Occipital lobe (tissue), 3 donors: ENCODE measurements at places on chromosomes 5 and 9.

- DNase-seq: no peak
Observed at GRCh38 chr5:132457371-132458225, 33.0 kb downstream of the IRF1 start.

DNA sequence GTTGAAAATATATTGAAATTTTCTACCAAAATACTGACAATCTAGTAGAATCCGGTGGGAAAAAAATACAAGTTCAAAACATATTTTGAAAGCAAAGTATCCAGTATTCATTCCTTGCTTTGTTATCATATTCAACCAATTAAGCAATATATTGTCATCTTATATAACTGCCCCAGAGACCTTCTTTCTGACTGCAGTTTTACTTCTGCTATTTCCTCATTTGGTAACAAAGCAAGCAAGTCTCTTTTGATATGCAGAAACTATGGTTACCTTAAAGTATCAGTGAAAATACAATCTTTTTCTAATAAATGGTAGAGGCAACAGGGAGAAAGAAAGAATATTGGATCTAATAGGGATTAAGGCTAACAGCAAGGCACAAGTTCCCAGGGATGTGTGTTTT, 663.7 kb upstream of the MEF2C start:
- no peak for DNase-seq

- DNase-seq: no peak
Observed at GRCh38 chr5:73174100-73174815, 1.3 kb downstream of the TMEM174 start.

GRCh38 chr5:98776066-98776705, 2.7 kb downstream of the RGMB start:
- no peak for DNase-seq

DNA sequence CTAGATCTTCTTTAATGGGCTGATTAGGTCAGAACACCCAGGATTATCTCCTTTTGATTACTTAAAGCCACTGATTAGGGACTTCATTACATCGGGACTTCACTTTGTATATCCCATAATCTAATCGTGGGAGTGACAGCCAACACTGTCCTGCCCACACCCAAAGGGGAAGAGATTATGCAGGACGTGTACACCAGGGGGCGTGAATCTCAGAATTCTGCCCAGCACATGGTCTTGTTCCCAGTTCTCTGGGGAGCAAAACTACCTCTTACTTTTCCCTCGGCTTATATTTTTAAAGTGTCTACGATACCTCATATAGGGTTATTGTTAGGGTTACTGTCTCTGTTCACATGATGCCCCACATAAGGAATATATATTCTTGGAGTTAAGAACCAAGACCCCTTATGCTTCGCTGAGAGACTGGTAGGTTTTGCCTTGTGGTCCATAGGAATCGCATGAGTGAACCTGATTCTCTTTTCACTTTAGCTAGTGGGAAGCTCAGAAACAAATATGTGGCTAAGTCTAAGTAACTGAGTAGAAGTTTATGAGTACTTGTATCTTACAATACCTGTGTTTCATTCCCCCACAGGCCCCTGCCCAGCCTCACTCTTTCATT, 192.7 kb downstream of the GNA14 start:
- DNase-seq: no peak

DNA sequence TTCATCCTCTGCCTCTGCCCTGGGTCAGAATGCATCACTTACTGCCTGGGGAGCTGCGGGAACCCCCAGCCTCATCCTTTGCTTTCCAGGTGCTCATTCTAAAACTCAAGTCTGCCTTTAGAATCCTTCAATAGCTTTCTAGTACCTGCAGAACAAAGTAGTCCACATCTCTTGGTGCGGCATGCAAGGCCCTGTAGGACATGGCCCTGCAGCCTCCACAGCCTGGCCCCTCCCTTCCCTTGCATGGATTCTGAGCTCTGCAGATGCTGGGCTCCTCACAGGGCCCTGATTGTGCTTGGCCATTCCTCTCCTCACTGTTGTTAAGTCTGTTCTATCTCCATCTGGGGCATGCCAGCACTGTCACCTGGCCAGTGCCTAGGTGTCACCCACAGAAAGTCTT, 141.6 kb downstream of the ADCY2 start:
- no peak for DNase-seq

GRCh38 chr5:181259974-181260719, 796 bp downstream of the TRIM52 start:
- no peak for DNase-seq

- no peak for DNase-seq
Observed at GRCh38 chr5:27034565-27034964, 3.8 kb downstream of the CDH9 start.

- no peak for DNase-seq
Observed at GRCh38 chr9:4517274-4517673, 27.0 kb downstream of the SLC1A1 start.

- no peak for DNase-seq
Observed at GRCh38 chr5:14659821-14660607, 4.5 kb upstream of the OTULIN start.

GRCh38 chr5:122077366-122078115, 518 bp downstream of the LOX start:
- peak; percentile 12 for DNase-seq

- no peak for DNase-seq
Observed at GRCh38 chr5:88545338-88545737, 276.7 kb upstream of the TMEM161B start.

GRCh38 chr5:137075163-137075970, 423.8 kb downstream of the SPOCK1 start:
- DNase-seq: no peak

- no peak for DNase-seq
Observed at GRCh38 chr9:136502940-136503550, 20.2 kb upstream of the SEC16A start.

DNA sequence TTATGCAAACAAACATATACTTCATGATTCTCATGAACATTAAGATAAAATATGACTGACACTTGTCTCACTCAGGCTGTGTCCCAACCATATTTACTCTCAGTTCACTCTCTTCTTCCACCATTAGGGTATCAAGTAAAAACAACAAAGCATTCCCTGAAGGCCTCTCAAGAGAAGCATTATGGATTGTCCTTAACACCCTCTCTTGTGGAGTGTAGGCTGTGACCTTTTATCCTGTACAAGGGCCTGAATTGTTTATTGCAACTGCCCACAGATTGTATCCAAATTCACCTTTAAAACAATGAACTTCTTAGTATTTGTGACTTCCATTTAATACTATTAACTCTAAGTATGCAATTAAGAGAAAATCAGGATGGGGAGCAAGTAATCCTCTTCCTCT, 78.1 kb downstream of the RICTOR start:
- DNase-seq: no peak

- DNase-seq: no peak
Observed at GRCh38 chr9:114482593-114482992, 22.7 kb downstream of the WHRN start.

DNA sequence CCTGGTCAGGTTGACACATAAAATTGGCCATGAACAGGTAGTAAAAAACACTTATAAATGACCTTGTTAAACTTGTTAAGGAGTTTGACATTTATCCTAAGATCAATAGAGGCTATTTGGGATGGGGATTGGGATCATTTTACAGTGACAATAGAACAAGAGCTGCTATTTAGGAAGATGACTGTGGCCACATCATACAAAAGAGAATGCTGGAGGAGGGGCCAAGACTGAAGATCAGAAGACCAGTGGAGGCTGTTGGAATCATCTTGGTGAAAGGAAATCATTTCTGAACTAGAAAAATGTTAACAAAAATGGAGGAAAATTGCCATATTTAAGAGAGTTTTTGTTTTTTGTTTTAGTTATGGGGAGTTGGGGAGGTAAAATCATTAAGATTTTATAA, 304.8 kb upstream of the TLE4 start:
- DNase-seq: no peak

DNA sequence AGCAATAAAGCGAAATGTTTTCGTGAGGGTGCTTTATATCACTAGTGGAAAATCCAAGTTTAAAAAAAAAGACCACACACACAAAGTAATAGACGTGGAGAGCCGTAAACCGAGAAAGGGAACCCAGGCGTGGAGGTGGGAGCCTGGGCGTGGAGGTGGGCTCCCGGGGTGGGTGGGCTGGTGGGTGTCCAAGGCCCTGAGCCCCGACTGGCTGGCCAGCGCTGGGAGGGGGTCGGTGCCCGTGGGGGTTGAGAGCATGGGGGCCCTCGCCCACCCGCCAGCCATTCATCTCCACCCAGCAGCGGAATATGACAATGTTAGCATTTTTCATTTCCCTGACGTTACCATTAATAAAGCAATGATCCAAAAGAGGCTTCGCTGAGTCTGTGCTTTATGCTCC, 135.0 kb downstream of the MVB12B start:
- DNase-seq: no peak

- DNase-seq: no peak
Observed at GRCh38 chr9:127112056-127112455, 10.4 kb downstream of the ANGPTL2 start.

GRCh38 chr9:102456562-102456961, 538.6 kb upstream of the CYLC2 start:
- DNase-seq: no peak

GRCh38 chr5:108878756-108879155, 131.1 kb downstream of the FER start:
- DNase-seq: no peak

GRCh38 chr5:6328173-6328572, 50.2 kb downstream of the MED10 start:
- DNase-seq: no peak

DNA sequence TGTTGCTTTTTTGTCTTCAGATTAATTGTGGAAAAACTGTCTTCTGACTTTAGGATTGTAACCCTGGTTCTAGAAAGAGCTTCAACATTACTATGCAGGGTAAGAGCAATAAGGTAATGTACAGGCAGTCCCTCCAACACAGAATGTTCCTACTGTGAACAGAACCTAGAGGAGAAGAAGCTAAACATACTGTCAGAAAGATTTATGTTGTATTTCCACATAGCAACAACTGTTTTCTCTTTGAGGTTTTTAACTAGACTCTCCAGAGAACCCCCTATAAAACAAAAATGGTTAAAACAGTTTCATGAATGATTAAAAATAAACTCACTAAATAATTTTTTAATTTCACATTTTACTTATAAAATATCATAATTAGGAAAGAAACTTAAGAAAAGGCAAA, 64.3 kb upstream of the NAA35 start:
- DNase-seq: no peak

DNA sequence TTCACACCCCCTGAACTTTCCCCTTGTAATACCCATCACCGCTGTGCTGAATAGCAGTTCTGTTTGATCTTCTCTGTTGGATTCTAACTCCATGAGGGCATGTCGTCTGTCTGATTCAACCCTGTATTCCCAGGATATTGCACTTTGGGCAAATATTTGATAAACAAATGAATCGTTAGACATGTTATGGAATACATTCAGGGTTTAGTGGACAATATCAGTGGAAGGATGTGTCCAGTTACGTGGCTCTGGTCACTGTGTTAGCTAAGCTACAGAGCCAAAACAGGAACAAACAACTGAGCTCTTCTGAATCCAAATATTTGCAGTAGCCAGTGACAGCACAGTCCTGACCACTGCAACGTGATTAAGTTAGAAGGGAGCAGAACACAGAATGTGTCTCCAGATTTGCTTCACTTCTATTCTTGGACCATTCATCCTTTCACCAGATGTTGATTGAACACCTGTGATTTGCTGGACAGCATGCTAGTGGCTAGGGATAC, 13.2 kb downstream of the ANGPTL2 start:
- DNase-seq: no peak

DNA sequence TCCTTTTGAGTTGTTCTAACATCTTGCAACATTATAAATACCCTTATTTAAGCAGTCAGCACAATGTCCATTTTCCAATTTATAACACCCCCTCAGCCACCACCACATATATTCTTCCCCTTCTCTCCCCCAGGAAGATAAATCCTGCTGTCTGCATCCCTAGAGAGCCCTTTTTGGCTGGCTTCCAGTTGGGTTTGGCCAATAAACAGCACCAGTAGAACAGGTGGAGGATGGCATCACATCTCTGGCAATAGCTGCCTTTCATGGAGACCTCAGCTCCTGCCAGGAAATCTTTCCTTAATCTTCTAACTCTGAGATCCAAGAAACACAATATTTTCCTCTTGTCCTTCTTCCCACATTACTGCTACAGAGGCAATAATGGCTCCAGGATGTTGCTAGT, 53.7 kb downstream of the TRIM36 start:
- DNase-seq: no peak

DNA sequence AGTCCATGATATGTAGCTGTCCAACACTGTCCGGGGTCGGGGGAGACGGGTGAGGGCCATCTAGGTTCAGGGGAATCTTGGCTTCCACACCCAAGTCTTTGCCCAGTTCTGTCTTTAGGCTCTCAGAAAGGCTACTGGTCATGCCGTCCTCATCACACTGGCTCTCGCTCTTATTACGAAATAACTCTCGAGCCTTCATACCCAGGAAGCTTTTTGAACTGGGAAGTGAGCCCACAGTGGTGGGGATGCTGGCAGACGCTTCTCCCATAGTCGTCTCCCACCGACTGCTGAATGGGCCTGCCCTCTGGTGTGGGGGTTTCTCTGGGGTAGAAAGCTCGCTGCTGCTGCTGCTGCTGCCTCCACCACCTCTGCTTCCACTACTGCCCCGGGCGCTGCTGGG, 17.6 kb downstream of the SPACA9 start:
- DNase-seq: no peak

DNA sequence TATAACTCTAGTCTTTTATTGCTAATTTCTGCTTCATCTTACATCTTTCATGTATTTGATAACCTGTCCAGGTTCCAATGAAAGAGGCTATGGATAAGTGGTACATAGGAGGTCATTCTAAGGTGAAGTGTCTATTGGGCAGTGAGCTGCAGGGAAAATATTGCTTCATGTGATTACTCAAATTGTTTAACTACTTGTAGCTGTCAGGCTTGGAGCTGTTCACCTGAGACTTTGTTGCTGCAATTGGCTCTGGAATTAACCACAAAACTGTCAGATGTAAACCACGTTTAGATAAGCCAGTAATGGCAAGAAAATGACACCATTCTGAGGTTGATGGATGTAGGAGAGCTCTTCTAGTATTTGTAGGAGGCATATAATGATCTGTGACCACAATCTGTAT, 26.0 kb downstream of the ADAMTSL1 start:
- DNase-seq: no peak

DNA sequence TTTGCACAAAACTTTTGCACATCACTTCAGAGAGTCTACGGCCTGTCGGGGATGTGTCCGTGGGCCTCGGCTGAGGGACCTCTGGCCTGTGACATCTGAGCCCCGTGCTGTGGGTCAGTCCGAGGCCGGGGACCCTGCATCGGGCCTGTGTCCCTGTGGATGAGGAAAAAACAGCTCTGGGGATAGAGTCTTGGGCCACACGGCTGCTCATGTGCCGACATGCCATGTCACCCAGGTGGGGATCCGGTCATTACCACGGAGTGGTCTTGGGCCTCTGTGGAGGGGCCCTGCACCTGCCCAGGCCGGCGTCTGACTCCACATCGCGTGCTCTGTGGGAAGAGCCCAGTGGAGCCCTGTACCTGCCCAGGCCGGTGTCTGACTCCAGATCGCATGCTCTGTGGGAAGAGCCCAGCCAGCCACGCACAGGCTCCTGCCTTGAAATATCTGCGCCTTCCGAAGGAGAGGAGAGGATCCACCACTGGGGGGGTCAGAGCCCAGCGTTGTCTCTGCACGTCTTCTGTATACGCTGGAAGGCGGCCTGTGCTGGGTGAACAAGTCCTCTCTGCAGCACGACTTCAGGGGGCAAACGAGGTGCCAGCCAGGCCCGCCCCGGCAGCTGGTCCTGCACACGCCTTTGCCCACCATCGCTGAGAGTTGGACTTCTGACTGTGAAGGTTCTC, 27.5 kb upstream of the IRX4 start:
- no peak for DNase-seq

GRCh38 chr9:102974530-102974929, 20.6 kb upstream of the CYLC2 start:
- DNase-seq: no peak

- DNase-seq: no peak
Observed at GRCh38 chr5:127878174-127878750, 175.1 kb downstream of the CCDC192 start.

- no peak for DNase-seq
Observed at GRCh38 chr5:145697251-145697990, 137.7 kb downstream of the PRELID2 start.
